ENCODE measurements at places on chromosomes 3 and 15.

DNA sequence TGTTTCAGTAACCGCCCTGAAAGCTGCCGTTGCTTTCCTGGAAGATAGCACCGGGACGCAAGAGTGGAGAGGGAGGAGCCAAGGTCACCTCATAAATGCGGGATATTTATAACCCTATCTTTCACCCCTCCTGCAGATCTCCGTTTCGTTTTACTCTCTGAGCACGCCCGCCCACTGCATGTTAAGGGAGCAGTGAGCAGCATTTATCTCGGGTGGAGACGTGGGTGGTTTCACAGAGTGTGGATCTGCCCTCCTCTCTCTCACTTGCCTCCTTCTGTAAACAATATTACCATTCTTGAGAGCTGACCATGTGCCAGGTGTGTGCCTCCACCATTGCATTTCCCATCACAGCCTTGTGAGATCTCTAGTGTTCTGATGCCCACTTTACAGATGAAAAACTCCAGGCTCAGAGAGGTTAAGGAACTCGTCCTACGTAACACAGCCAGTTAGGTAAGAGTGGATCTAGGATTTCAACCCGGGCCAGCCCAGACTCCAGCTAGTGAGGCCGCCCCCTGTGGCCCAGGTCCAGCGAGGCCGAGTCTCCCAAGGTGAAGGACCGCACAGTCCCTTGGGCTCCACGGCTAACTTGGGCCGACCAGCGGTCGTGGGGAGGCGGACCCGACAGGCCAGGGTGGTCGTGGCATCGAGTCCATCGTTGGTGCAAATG is 16.9 kb upstream of the SEMA4B start:
- no peak for DNase-seq

DNA sequence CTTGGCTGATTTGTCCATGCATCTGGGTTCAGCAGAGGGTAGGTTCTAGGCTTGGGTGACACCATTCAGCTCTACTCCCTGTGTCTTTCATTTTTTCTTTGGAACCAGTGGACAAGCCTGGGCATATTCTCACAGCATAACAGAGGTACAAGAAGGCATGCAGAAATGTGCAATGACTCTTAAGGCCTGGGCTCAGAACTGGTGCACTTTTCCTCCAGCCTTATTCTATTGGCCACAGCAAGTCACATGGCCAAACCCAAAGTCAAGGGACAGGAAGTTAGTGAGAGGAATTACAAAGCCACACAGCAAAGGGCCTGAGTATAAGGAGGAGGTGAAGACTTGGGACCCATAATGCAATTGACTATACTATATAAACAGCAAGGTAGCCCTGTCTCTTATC is 200.9 kb upstream of the CTDSPL start:
- DNase-seq = no peak

DNA sequence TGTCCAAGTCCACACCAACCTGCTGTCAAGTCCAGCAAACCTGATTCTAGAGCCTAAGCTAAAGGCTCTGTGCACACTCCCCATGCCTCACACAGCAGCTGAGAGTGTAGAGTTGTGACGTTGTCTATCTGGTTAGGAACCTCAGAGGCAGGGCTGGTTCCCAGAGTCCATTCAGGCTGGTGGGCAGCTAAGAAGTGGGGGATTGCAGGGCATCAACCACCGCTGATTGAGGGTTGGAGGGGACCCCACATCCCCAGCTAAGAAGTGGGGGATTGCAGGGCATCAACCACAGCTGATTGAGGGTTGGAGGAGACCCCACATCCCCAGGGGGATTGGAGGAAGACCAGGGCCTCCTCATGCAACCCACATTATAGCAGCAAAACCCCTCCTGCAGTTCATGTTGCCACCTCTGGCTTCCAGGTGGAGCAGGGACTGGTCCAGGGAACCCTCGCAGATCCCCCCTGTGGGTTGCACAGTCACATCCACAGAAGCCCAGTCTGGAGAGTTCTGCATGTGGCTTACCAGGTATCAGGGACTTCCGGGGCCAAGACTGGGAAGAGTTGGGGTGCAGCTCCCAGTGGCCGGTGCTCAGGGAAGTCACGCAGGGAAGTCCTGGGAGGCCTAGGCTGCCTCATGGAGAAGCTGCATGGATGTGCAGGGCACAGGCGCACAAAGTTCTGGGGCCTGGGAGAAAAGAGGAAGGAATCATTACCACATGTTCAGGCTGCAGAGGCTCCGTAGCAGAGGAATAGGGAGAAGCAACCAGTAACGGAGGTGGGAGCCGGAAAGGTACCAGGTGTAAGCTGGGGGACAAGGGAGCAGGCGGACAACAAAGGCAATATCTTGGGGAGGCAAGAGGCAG is 71.4 kb upstream of the PCSK6 start:
- no peak for DNase-seq

DNA sequence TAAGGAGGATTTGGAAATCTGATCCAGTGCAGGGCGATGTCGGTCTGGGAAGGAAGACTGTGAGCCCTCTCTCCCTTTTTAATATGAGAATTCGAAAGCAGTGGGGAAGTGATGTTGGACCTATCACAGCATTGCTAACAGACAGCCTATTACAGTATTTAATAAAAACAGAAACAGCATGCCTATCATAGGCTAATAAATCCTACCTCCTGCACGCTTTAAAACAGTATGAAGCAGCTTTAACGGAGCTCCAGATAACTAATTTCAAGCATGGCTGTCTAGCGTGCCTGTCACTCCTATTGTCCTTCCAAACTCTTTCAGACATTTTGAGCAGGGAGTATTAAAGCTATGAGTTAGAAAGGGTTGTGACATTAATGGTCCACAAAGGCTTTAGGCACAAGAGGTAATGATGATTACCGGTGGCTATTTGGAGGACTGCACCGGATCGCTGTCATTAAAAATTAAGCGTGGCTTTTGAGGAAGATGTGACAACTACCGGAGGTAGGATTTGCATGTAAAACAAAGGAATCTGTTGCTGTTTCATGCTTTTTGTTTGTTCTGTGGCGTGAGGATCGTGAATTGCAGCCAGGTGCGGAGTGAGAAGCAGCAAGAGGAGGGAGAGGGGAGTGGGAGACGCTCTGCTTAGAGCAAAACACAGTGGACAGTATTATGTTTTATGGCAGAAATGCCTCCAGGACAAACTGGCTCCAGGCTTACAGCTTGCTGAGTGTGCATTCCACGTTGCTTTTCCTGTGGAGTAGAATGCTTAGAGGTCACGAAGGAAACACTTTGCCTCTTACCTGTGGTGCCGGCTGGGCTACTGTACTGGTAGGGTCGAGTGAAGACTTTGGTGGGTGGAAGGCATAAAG is at the start of gene KCNMB2:
Gene KCNMB2, plus strand, starts transcription at position 226 of the 869 bp plus-strand sequence.
- DNase-seq = no peak

GRCh38 chr15:65759441-65759840 is 32.7 kb downstream of the DENND4A start:
- no peak for DNase-seq

- DNase-seq = peak; percentile 64
These were observed 121.0 kb upstream of the PRR20G start for GRCh38 chr3:127408684-127409420.

DNA sequence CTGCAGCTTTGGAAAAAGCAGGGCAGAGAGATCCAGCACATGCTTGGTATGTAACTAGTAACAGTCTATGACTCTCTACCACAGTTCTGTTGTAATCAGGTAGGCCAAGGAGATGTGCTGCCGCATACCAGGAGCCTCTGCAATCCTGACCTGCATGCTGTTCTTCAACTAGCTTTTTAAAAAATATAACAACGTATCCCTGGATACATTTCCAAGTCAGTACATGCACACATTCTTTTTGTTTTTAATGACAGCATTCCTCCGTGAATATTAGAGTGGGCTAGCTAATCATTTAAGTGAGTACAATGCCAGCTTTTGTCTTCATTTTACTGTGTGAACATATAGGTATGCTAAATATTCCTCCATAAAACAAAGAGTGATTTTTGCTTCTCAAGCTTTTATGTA is 437.8 kb downstream of the RBMS3 start:
- DNase-seq = no peak

GRCh38 chr3:81823882-81824395 is 62.5 kb upstream of the GBE1 start:
- DNase-seq = no peak

GRCh38 chr3:122945230-122945629 is 82.3 kb downstream of the SEMA5B start:
- no peak for DNase-seq

GRCh38 chr3:38651153-38651789 is 1.8 kb upstream of the SCN5A start:
- peak; percentile 79 for DNase-seq

DNA sequence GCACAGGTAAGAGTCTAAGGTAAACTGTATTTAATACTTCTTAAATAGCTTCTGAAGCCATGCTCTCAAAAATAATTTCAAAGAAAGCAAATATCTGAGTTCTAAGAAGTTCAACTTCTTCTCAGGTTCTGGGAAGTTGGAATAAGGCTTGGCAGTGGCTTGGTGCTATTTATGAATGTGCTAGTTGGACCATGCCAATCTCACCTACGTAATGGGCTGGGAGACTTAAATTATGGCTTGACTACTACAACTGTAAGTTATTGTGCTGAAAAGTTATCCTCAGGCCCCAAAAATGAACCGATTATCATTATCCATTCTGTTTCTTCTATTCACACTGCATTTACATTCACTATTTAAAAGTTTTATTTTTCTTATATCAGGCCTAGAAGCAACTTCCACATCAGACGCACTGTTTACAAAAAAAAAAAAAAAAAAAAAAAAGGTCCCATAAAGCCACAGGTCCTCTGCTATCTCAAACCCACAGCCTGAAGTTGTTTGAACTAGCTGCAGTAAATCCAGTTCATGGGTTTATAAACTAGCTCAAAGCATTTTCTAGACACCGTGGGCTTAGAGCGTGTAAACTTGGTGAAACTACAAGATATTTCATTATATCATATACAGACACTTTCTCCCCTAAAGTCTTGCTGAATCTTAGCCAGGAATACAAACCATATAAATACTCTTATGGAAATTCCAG is 3.4 kb downstream of the LRIG1 start:
- DNase-seq = no peak

DNA sequence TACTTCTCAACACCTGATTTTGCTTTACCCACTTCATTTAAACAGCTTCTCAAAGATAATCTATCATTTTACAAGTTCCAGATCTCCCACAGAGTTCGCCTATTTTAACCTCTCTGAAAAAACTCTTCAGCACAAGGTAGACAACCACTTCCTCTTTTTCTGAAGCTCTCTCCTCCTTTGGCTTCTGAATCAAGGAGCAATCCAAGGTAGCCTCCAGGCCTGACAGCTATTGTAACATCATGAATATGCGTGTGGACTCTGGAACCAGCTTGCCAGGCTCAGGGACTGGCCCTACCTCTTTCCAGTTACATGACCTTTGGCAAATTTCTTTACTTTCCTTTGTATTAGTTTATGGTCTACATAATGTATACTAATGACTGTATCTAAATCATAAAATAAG is 405.9 kb upstream of the ZNF385D start:
- no peak for DNase-seq

- DNase-seq = no peak
These were observed 49.3 kb downstream of the C3orf70 start for GRCh38 chr3:185103359-185104127.

DNA sequence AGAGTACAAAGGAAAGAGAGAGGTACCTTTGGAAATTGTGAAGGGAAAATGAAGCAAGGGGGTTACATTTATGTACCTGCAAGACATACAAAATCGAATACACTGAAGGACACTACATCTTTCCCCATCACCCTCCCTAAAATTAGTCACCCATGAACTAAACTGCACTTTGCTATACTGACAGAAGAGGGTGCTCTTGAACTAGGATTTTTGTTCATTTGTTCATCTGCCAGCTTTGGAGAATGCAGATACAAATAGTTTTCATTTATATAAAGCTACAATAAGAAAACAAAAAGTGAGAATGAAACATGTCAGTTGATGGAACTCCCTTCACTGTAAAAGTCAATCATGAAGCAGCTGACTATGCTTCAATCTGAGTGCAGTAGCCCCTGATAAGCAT is 55.7 kb downstream of the PCCB start:
- no peak for DNase-seq

DNA sequence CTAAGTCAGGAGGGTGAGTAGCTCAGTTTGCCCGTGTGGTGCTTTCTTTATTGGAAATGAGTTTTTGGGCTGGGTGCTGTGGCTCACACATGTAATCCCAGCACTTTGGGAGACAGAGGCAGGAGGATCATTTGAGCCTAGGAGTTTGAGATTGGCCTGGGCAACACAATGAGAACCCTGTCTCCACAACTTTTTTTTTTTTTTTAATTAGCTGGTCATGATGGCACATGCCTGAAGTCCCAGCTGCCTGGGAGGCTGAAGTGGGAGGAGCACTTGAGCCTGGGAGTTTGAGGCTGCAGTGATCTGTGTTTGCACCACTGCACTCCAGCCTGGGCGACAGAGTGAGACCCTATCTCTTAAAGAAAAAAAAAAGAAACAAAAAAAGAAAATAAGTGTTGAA is 174.9 kb downstream of the NSMCE3 start:
- DNase-seq = no peak

GRCh38 chr3:122102191-122102935 is 47.2 kb downstream of the CD86 start:
- DNase-seq = no peak

GRCh38 chr15:48811325-48811958 is 573 bp upstream of the CEP152 start:
- no peak for DNase-seq

- DNase-seq = peak; percentile 20
These were observed 31.3 kb upstream of the SETMAR start for GRCh38 chr3:4271834-4272233.

DNA sequence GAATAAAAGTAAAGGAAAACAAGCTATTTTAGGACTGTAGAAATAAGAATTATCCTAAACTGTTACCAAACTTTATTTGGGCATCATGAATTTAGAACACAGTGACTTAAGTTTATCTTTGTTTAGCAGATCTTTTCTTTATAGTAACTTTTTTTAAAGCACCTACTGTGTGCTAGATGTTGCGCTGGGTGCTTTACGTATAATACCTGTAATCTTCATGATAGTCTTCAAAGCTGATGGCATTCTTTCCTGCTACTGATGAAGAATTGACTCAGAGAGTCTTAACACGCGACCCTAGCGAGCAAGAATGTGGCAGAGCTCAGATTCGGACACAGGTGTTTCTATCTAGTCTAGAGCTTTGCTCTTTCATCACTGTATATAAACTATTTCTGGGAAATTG is 53.9 kb downstream of the CHD2 start:
- DNase-seq = no peak

GRCh38 chr3:53092942-53093341 is 37.3 kb downstream of the RFT1 start:
- DNase-seq = no peak

GRCh38 chr15:38367476-38367875 is 86.5 kb upstream of the FAM98B start:
- DNase-seq = no peak

GRCh38 chr3:115380883-115381572 is 233.9 kb upstream of the ZBTB20 start:
- DNase-seq = no peak

- no peak for DNase-seq
These were observed 43.8 kb downstream of the SPINK8 start for GRCh38 chr3:48289659-48290058.

- DNase-seq = no peak
These were observed 57.0 kb downstream of the SLTM start for GRCh38 chr15:58876306-58877106.

GRCh38 chr3:131091768-131092167 is 65.1 kb downstream of the NEK11 start:
- no peak for DNase-seq

GRCh38 chr3:174333640-174334039 is 525.5 kb upstream of the NAALADL2 start:
- DNase-seq = no peak

All from SK-N-SH (cell line).